Stimulated activated CD8-positive, alpha-beta memory T cell treated with anti-CD3 and anti-CD28 coated beads, Interleukin-7, amount 100 ng/mL, for 1 hour (primary cell): ENCODE measurements at places on chromosomes 13 and 19.

GRCh38 chr19:48403606-48404005 is 10.1 kb downstream of the GRIN2D start:
- no peak for DNase-seq

DNA sequence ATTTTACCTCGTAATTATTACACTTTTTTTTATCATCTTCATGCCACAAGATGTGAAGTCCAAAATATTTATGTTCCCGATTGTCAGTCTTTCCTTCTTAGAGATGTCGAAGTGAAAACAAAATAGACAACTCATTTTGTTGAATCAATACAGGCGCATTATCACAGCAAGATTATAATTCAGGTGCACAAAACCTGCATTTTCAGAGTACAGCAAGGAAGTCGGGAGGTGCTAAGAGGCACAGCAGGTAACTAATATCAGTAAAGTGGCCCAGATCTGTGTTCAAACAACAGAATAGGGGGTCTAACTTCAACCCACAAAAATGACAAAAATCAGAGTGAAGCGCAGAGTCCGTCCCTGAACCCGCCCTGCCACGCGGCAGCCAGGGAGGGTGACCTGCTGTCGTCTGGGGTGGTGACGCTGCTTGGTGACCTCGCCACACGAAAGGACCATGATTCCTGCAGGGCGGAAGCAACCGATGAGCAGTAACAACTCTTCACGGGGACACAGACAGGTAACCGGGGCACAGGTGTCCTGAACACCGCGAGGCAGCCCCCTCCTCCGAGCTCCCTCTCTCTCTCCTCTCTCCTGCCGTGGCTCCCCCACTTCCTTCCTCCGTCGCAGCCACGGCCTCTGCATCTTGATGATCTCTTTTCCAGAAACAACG is 50.9 kb upstream of the SPACA7 start:
- DNase-seq, result no peak

GRCh38 chr13:75224053-75224742 is 257.8 kb downstream of the TBC1D4 start:
- DNase-seq, result no peak

- no peak for DNase-seq
These were observed 24.2 kb downstream of the TEX29 start for GRCh38 chr13:111344471-111345191.

GRCh38 chr19:31427857-31428256 is 78.6 kb upstream of the TSHZ3 start:
- no peak for DNase-seq

DNA sequence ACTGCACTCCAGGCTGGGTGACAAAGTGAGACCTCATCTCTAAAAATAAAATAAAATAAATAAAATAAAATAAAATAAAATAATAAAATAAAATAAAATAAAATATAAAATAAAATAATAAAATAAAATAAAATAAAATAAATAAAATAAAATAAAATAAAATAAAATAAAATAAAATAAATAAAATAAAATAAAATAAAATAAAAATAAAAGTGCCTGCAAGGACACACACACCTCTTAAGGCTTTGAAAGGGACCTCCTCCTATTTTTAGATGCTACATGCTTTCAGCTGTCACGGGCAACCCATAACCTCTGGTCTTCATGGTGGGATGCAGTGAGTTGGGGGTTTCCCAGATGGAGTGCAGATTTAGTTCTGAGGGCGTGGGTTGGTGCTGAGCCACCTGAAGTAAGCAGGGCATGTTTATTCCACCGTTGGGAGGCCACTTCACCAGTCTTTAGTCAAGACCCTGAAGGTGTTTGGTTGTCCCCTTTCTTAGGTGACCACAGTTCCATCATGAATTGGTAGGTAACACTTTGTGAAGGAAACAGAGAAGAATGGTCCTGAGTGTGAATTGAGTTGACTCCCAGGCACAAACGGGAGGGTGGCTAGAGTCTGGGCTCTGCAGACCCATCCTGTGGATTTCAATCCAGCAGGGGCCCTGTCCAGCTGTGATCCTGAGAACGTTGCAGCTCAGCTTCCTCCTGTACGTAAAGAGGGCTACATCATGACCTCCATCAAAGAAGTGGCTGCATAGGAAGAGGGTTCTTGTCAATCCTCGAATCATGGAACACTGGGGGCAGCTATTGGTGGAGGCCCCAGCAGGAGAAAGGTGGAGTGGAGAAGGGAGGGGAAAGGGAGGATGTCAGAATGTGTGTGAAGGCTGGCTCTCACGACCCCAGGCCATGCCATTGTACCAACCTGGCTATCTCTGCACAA is 234.2 kb downstream of the ZNF536 start:
- DNase-seq, result no peak

GRCh38 chr19:47407417-47407774 is 11.9 kb downstream of the MEIS3 start:
- DNase-seq, result no peak

DNA sequence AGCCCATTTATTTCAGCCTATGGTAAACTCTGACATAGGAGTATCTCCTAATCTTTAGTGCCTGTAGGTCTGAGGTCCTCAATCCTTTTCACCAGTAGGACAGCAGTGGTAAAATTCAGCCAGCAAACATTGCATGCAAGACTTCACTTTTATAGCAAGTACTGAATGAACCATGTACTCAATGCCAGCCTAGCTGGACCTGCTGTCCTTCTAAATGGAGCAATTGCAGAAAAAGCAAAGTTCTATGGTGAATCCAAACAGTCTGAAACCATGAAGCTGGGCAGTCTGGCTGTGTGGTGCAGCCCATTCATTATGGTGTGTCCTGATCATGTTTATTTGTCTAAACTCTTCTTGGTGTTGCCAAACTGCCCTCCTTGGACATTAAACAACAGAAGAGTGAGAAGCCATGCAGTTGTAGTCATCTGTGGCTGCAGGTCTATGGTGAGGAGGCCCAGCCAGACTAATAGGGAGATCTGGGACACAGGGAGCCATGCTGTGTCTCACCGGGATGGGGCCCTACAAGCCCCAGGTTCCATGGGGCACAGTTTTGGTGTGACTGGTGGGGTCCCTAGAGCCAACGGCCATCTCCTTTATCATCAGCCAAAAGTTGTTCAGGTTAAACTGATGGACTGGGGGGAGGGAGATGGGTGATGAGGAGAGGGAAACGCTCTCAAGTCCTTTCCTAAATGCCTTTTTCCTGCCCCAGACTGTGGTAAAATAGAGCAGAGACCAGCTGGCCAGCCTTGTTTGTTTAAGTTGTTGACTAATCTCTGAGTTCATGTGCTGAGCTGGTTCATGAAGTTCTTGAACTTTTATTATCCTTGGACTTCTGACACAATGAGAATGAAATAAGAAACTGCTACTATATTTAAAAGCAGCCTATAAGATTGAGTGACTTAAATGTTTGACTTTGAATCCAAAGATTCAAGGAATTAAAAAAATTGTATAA is 20.6 kb upstream of the TNFSF11 start:
- no peak for DNase-seq

DNA sequence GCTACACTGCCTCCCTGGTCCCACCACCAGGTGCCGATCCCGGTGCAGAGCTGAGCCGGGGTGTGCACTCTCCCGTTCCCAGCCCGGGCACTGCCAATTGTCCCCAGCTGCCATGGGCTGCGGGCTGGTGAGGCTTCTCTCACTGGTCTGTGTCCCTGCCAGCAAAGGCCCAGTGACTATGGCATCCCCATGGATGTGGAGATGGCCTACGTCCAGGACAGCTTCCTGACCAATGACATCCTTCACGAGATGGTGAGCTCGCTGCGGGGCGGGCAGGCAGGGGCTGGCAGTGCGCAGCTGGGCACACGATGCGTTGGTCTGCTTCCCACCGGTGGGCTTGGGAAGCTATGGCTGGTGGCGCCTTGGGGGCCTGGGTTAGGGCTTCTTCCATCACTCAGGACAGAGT is 14.6 kb downstream of the MPND start:
- DNase-seq, result no peak

GRCh38 chr13:113275387-113275786 is 21.7 kb upstream of the LAMP1 start:
- DNase-seq, result no peak

- DNase-seq, result no peak
These were observed 447 bp downstream of the NFKBIB start for GRCh38 chr19:38900202-38900629.

DNA sequence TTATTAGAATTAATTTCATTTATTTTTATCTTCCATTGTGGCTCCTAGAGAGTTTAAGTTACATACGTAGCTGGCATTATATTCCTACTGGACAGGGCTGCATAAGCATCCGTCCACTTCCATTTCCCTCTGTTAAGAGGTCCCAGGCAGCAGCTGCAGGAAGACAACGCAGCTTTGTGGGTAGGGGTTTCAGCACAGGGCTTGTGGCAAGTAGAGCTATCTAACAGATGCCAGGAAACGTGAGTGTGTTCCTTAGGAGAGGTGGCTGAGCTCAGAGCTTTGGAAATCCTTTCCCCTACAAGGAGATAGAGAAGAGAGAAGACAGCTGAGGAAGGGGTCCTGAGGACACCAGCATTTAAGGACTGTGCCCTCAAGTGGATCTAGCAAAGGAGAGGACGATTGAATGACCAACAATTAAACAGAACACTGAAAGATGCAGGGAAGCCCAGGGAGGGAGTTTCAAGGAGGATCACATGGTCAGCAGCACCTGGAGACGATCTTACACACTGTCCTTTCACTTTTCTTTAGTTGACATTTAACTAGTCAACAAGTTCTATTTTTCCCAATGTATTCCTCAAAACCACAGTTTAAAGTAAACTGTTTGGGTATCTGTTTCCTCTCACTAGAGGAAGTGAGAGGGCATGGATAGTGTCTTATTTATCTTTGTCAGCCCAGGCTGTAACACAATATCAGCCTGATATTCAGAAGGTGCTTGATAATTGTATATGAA is 2.3 kb upstream of the N4BP2L1 start:
- DNase-seq, result no peak

DNA sequence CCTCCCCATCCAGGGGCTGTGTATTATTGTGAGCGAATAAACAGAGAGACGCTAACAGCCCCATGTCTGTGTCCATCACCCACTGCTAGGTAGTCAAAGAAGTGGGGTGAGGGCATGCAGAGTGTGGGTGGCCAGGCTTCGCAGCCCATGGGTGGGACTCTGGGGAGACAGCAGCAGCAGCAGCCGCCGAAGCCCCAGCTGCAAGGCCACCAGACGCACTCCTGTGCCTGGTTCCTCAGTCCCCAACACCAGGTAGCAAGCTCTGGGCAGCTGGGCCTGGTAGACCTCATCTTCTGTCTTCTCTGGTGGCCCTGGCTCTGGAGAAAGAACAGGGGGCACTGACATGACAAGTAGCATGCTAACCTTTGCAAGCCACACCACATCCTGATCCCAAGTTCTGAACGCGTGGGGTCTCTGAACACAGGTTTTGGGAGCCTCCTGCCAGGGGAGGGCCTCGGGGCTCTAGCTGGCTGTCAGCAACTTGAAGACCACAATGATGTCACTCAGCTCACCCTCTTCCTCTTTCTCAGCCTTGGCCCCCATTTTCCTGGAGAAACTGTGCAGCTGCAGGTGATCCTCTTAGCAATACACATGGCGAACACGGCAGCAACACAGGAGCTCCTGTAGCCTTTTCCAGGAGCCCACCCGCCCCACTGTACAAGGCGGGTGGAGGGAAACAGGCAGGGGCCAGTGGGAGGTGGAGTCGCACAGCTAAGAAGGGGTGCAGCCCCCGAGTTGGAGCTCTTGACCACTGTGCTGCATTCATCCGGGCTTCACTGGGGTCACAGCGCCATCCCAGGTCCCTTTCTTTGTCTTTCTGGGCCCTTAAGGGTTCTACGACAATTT is 5.8 kb downstream of the FUZ start:
- DNase-seq, result no peak

GRCh38 chr13:110430391-110431336 is 123.6 kb downstream of the COL4A2 start:
- no peak for DNase-seq

DNA sequence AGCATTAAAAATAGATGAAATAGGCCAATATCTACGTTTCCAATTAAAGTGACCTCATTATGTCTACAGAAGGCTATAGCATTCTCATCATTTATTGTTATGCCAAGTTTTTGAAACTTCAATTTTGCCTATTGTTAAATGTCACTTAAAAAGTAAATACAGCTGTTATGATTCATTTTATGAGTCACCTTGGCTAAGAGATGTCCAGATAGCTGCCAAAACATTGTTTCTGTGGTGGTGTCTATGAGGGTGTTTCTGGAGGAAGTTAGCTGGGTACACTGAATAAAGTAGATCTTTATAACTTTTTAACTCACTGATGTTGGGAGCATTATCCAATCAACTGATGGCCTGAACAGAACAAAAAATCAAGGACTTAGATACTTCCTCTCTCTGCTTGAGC is 1209.7 kb upstream of the PCDH9 start:
- no peak for DNase-seq

GRCh38 chr13:111914241-111915103 is 152.5 kb upstream of the SOX1 start:
- no peak for DNase-seq

DNA sequence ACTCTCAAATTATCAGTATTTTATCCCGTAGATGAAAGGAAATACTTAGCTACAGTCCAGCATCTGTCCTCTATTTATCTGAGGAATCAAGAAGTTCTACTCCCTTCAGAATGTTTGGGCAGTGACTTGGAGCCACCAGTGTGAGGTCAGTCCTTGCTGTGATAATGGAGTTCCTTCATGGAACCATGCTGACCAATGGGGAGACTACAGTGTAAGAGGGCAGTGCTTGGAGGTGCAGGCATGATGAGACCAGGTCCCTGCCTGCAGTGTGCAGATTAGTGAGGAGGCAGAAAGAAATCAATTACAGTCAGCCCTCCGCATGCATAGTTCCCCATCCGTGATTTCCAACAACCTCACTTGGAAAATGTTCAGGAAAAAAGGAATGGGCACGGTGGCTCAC is at the start of gene C19orf18:
Gene C19orf18 (minus strand): TSS at position 101 of the 400 bp plus-strand sequence. CDS start 102 bp downstream, outside the sequence.
- DNase-seq, result no peak

GRCh38 chr13:49995625-49996101 is 1.2 kb upstream of the TRIM13 start:
- DNase-seq, result no peak

DNA sequence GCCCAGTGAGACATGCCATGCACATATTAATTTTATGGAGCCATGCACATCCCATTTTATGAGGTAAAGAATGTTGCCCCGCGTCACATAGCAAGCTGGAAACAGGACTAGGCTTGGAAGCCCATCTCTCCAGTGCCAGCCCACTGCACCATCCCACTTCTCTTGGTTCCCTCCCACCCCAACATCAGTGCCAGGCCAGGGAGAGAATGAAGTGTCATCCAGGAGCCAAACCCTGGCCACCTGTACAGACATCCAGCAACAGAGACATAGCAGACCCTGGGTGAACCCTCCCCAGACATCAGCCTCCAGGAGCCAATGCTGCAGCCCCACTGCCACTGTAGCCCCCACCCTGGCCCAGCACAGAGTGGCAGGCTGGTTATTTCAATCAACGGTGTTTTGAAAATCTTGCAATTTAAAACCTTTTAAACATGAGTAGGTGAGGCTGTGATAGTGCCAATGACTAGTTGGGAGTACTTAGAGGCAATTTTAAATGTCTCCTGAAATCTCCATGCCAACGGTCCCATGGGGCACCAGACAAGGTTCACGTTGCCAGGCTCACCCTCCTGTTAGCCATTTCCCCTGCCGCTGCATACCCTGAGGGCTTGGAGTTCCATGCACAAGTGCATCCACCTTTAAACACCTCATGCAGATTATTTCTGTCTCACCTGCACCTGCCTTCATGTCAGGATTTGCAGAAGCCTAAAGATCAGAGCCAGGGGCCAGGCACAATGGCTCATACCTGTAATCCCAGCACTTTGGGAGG is 34.7 kb downstream of the VSTM2B start:
- no peak for DNase-seq
